ENCODE measurements at places on chromosomes 13 and 19. TPM values are rescaled to one million over a fixed set of nuclear protein-coding genes. Genes with fewer than 3 reads are reported as not detected.

The PCDH20 gene
- not detected for total RNA-seq

The LGALS14 gene
- total RNA-seq = not detected

The MIER2 gene
- total RNA-seq = 15.7 TPM

The UHRF1 gene
- 43.0 TPM for total RNA-seq

The ZNF677 gene
- total RNA-seq = not detected

The ZNF85 gene
- total RNA-seq = 0.24 TPM

The LILRA6 gene
- total RNA-seq = not detected

The PALM3 gene
- 2.4 TPM for total RNA-seq

The ARMC6 gene
- total RNA-seq = 28.0 TPM

The TMEM86B gene
- 5.3 TPM for total RNA-seq

The ZNF234 gene
- 2.3 TPM for total RNA-seq

The CGB8 gene
- 1.9 TPM for total RNA-seq

The ZNF763 gene
- not detected for total RNA-seq

The NDUFA11 gene
- total RNA-seq = 287 TPM

The KCNRG gene
- 0.71 TPM for total RNA-seq

The TEX101 gene
- total RNA-seq = not detected

The FXYD3 gene
- 0.42 TPM for total RNA-seq

The PEX11G gene
- total RNA-seq = 1.9 TPM

The ALOX5AP gene
- 7.1 TPM for total RNA-seq

The NLRP11 gene
- 0.07 TPM for total RNA-seq

The LHFPL6 gene
- 6.4 TPM for total RNA-seq

The ZNF543 gene
- 0.78 TPM for total RNA-seq

The ZNF460 gene
- total RNA-seq = 1.0 TPM

The PDX1 gene
- 0.08 TPM for total RNA-seq

The AXL gene
- total RNA-seq = 107 TPM

The KLK15 gene
- total RNA-seq = not detected

The DNAJB1 gene
- total RNA-seq = 181 TPM

The KDM4B gene
- total RNA-seq = 10.3 TPM

The ADGRE1 gene
- 3.8 TPM for total RNA-seq

The LAIR1 gene
- not detected for total RNA-seq

The TMEM150B gene
- not detected for total RNA-seq

The SHISA7 gene
- total RNA-seq = not detected

The CDX2 gene
- 1.2 TPM for total RNA-seq

The PABPC3 gene
- 0.11 TPM for total RNA-seq
